GM12878 (cell line): ENCODE measurements at places on chromosomes 6 and 20. TPM values are rescaled to one million over a fixed set of nuclear protein-coding genes. Genes with fewer than 3 reads are reported as not detected.

The IGF2R gene
- total RNA-seq, result 36.6 and 40.1 TPM in 2 replicates

The PSORS1C1 gene
- total RNA-seq, result 0.64 TPM in 1 of 2 replicates, not detected in the other

The PCMT1 gene
- total RNA-seq, result 53.0 and 56.0 TPM in 2 replicates

The PTK7 gene
- 6.2 TPM in 2 replicates for total RNA-seq

The SLC52A3 gene
- total RNA-seq, result not detected in 2 replicates

The MOXD1 gene
- 0.87 and 1.3 TPM in 2 replicates for total RNA-seq

The SLC17A9 gene
- 60.2 and 74.1 TPM in 2 replicates for total RNA-seq

The PRR18 gene
- 8.2 and 8.8 TPM in 2 replicates for total RNA-seq
